Stimulated activated CD4-positive, alpha-beta T cell treated with anti-CD3 and anti-CD28 coated beads, Interleukin-1b, Interleukin-23, amount 100 ng/mL, for 1 hour (primary cell): ENCODE measurements at places on chromosomes 11 and 22.

- DNase-seq: no peak
These were observed 118.9 kb downstream of the CTTN start for GRCh38 chr11:70517203-70517602.

DNA sequence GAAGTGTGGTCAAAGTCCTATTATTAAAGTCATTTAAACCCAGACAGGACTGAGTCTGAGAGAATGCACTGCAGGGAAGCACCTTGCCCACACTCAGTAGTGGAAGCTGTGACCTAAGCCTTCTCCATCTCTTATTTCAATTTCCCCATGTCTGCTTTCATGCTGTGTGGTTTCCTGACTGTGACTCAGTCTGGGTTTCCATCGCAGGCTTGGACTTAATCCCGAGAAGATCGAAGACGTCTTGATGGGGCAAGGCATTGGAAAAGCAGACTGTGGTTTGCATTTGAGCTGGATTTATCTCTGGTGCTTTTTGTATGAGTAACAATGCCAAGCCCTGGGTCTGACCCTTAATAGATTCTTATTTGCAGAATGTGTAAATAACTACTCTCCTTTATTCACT, 238.9 kb downstream of the NTM start:
- no peak for DNase-seq

DNA sequence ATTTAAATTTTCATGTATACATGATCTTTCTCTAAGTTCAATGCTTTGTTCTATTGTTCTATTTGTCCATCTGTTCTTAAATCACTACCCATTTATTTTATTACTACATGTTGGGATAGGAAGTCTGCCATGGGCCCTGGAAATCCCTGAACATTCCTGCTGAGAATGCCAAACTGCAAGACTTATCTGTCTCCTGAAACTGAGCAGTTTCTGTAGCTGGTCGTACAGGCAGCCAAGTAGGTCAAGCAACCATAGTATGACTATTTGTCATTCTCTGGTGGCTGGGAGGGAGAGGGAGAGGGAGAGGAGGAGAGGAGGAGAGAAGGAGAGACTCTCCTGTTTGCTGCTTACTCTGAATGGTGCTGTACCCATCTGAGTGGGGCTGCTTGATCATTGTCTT, 82.8 kb upstream of the SNX19 start:
- DNase-seq: no peak

DNA sequence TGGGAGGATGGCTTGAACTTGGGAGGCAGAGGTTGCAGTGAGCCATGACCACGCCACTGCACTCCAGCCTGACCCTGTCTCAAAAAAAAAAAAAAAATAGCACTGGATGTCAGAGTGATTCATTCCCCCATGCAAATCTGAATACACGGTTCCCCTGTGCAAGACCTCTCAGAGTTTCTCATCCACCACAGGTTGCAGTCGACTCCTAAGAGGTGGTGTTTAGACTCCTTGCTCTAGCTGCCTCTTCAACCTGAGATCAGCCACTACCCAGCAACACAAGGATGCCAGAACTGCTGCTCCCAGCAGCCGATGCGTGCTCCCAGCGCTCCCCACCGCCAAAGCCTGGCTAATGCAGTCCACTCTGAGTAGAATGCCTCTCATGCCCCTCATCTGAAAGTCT, 97.5 kb downstream of the PARVA start:
- DNase-seq: no peak

DNA sequence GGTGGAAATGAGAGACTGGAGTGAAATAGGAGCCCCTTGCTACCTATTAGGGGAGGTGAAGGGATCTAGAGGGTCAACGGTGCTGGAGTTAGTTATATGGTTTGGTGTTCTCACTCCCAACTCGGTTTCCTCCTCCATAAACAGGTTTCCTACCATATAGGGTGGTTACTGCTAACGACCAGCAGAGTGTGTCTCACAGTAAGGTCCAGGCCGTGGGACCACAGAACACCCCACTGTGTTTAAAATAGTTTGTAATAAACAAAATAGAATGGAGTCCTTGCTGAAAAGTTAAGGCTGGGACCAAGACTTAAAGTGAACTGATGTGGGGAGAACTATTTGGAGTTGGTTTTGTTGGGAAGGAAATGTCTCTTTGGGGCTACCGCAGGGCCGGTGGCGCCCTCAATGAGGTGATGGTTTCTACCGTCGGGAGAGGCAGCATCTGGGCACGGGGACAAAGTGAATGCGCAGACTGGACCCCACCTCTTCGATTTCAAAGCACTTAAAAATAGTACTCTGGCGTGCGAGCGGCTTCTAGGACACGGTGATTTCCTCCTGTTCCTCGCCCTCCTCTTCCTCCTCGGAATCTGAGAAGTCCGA, 4.5 kb downstream of the DBX1 start:
- no peak for DNase-seq

- DNase-seq: no peak
These were observed 377.0 kb downstream of the DDX10 start for GRCh38 chr11:109041876-109042275.

DNA sequence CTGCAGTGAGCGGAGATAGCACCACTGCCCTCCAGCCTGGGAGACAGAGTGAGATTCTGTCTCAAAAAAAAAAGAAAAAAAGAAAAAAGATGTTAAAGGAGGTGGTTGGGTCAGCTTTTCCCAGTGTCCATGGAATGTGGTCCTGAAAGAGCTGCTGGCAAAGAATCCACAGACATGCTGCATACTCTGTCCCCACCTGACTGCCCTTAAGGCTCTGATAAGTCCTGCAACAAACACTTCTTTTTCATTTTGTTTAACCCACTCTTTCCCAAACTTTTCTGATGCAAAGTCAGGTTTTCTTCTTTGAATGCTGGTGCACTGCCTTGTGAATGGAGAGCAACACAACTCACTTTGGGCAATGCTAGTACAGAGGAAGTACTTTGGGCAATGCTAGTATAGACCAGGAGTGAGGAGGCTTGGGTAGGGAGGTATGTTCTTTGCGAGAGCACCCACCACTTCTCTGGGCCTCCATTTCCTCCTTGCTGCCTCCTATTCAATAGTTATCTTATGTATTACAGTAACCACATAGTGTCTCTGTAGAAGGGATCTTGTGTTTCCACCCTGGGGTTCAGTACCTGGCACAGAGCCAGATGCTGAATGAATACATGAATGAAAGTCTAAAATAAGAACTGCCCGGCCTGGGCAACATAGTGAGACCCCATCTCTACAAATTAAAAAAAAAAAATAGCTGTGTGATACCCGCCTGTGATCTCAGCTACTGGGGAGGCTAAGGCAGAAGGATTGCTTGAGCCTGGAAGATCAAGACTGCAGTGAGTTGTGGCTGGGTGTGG, 18.9 kb downstream of the LIF start:
- DNase-seq: no peak

- no peak for DNase-seq
These were observed 132.1 kb upstream of the PAX6 start for GRCh38 chr11:31943056-31943780.

- no peak for DNase-seq
These were observed 2.2 kb downstream of the PNPLA2 start for GRCh38 chr11:820655-821511.

- DNase-seq: no peak
These were observed 14.0 kb downstream of the CFAP300 start for GRCh38 chr11:102061276-102061675.

DNA sequence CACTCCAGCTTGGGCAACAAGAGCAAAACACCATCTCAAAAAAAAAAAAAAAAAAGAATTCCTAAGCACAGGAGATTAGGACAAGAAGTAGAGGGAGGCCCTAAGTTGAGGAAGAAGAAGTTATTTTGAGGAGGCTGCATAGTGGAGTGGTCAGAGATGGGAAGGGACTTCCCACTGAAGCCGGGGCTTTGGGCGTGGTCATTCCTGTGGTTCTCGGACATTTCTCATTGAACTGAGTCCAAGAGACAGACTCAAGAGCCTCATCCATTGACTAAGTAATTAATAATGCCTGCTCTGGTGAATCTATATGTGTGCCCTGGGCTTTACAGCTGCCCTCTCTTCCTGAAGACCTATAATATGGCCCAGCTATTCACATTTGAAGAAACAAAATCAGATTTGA, 53.2 kb upstream of the FTH1 start:
- DNase-seq: no peak

DNA sequence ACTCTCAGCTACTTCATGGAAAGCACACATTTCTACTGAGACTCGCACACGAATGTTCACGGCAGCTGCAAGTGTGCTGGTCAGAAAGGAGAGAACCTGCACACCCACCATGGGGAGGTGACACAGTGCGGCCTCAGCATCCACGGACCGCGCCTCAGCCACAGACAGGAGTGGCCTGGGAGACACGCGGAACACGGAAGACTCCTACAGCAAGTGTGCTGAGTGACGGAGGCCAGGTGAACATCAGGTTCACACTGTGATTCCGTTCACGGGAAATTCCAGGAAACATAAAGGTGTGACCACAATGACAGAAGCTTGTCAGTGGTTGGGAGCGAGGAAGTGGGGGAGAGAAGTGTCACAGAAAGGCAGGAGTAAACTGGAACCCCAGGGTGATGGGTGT, 13.3 kb upstream of the MOB2 start:
- no peak for DNase-seq

DNA sequence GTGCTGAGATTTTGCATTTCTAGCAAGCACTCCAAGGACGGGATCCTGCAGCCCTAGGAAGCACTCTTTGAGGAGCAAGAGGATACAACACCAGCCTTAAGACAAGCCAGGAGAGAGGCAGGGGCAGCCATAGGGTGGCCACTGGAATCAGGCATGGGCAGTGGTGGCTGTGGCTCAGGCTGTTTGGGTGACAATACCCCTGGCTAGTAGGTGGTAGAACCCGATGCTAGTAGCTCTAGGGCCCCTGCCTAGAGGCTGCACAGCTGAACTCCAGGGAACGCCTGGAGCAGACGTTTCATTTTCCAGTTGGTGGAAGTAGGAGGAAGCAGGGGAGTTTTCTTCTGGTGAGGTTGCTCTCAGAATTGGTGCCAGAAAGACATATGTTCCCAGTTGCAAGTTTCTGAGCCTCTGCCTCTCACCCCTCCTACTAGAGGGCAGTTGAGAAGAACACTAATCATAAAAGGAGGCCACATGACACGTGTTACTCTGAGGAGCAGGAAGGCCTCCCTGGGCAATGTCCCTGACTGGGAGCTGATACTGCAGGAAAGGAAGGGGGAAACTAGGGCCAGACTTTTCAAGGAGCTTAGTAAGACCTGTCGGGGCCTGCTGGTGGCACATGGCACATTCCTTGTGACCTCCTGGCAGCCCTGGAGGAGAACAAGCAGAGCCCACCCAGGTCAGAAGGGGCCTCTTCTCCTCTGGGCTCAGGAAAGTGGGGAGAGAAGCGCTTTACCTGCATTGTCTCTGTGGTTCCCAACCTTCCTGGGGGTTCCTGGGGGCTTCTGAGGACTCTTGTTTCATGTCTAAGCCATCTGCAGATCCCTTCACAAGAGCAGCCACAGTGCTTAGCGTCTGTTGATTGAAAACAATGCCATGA, 56.6 kb upstream of the DRD2 start:
- no peak for DNase-seq

DNA sequence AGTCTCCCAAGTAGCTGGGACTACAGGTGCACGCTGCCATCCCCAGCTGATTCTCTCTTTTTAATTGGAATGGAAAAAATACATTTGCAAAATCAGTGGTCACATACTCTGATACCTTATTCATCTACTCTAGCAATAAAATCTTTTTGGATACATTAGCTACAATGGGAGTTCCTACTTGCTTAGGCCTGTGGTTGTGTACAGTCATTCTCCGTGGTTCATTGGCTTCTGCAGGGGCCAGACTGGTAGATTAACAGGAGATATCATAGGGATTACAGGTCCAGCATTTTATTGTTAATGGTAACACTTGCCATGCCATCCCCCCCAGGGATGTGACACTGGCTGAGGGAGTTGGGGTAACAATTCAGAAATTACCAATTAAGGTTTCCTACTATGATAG, 140.0 kb downstream of the ADAMTS15 start:
- DNase-seq: no peak
